ENCODE measurements at places on chromosomes 3 and 15. TPM values are rescaled to one million over a fixed set of nuclear protein-coding genes. Genes with fewer than 3 reads are reported as not detected.

Gene PTH1R
- total RNA-seq = 0.40 TPM

Gene EAF2
- 3.5 TPM for total RNA-seq

Gene MYO5C
- total RNA-seq = 6.9 TPM

Gene B3GALNT1
- 41.2 TPM for total RNA-seq

Gene TWF2
- 154 TPM for total RNA-seq

Gene DAZL
- total RNA-seq = not detected

Gene GOLGA6L7
- total RNA-seq = not detected

Gene NDUFAF3
- 62.8 TPM for total RNA-seq

Gene GPR149
- not detected for total RNA-seq

Gene FHIT
- 1.1 TPM for total RNA-seq

Gene FAM3D
- 0.66 TPM for total RNA-seq

Gene CILP
- total RNA-seq = not detected

Gene GOLGA6L25
- not detected for total RNA-seq

Gene PLA2G4B
- 0.85 TPM for total RNA-seq

Gene SKOR1
- 0.07 TPM for total RNA-seq

Gene MED12L
- 0.11 TPM for total RNA-seq

Gene BTBD1
- 115 TPM for total RNA-seq

Gene FETUB
- not detected for total RNA-seq

Gene LMCD1
- total RNA-seq = 14.0 TPM

Gene CATSPER2
- total RNA-seq = 0.33 TPM

Gene ABI3BP
- total RNA-seq = 14.5 TPM

Gene ANKRD63
- total RNA-seq = not detected

Gene TMPRSS7
- total RNA-seq = not detected

Gene ZNF620
- 6.6 TPM for total RNA-seq

Gene PPP1R14D
- total RNA-seq = not detected

Gene RBP2
- not detected for total RNA-seq

Gene CFAP100
- total RNA-seq = not detected

Gene STAC
- not detected for total RNA-seq

Gene TLR9
- 0.04 TPM for total RNA-seq

Gene DPH6
- total RNA-seq = 10.0 TPM

Gene COL6A5
- not detected for total RNA-seq

Gene FGD5
- 84.3 TPM for total RNA-seq

Gene SQOR
- total RNA-seq = 94.7 TPM

Gene ALDH1A3
- 52.1 TPM for total RNA-seq

Gene HHLA2
- total RNA-seq = not detected

Gene CCR9
- total RNA-seq = not detected

Gene SLC24A5
- total RNA-seq = not detected

Gene CORO2B
- 3.4 TPM for total RNA-seq

Gene PLA2G4D
- total RNA-seq = not detected

Gene PARP15
- 0.07 TPM for total RNA-seq

Gene ABCF3
- total RNA-seq = 52.1 TPM

Gene CLDN16
- not detected for total RNA-seq

Gene EIF3J
- total RNA-seq = 49.5 TPM
